ENCODE measurements at places on chromosomes 2 and 18. TPM values are rescaled to one million over a fixed set of nuclear protein-coding genes. Genes with fewer than 3 reads are reported as not detected.

DNA sequence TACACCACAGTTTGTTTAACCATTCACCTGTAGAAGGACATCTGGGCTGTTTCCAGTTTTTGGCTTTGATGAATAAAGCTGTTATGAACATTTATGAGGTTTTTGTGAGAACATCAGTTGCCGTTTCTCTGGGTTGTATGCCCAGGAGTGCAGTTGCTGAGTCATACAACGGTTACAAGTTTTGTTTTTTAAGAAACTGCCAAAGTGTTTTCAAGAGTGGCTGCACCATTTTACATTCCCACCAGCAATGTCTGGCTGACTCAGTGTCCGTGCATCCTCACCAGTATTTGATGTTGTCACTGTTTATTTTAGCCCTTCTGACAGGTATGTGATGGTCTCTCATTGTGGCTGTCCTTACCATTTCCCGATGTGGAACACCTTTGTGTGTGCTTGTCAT lies 48.0 kb upstream of the GPR17 start:
- peak; percentile 85 for DNase-seq

DNA sequence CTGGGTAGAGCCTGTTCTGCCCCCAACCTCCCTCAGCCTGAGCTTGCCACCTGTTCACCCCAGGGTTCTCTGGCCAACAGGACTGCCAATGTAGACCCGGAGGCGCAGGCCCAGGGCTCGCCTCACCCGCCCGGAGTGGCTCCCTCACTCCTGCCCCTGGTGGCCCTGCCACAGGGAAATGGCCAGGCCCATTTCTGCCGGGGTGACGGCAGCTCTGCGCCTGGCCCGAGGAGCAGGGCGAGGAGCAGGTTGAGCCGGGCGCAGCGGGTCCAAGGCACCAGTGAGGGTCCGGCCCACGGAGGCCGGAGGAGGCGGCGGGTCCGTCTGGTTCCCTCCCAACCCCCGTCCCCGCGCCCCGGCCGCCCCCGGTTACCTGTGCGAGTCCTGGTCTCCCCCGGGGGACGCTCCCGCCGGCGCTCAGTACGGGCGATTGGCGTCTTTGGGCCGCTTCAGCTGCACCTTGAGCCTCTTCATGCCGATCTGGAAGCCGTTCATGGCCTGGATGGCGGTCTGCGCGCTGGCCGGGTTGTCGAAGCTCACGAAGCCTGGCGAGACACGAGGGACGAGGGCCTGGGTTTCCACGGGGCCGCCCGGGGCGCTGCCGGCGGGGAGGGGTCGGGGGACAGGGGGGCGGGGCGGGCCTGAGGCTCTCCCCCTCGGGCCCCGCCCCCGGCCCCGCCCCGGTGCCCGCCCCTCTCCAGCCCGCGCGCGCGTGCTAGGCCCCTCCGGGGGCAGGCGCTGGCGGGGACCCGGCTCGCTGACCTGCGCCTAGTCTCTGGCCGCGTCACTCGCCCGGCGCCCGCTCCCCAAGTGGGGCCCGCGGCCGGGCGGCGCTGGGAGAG lies 312.0 kb downstream of the CELF4 start:
- peak; percentile 87 for DNase-seq

DNA sequence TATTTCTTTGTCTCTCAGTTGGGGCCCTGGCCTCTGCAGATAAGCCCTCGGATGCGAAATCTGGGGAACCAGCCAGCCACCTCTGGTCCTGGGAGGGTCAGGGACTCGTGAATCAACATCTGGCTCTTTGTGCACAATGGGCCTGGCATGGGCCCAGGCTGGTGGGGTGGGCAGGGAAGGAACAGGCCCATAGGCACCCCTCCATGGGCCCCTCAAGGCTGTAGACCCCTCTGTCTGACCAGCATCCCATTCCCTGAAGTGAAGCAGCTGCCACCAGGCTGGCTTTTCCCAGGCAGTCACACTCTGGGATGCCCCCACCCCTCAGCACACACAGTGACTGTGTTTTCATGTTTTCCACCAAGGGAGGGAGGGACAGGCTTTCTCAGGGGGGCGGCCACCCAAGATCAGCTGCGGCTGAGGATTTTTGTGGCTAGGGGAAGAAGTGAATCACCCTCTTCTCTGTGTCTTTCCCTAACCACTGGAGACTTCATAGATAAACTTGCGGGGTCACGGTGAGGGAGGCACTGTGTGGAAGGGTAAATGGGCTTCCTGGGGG lies 166.0 kb downstream of the AGAP1 start:
- peak; percentile 95 for DNase-seq

DNA sequence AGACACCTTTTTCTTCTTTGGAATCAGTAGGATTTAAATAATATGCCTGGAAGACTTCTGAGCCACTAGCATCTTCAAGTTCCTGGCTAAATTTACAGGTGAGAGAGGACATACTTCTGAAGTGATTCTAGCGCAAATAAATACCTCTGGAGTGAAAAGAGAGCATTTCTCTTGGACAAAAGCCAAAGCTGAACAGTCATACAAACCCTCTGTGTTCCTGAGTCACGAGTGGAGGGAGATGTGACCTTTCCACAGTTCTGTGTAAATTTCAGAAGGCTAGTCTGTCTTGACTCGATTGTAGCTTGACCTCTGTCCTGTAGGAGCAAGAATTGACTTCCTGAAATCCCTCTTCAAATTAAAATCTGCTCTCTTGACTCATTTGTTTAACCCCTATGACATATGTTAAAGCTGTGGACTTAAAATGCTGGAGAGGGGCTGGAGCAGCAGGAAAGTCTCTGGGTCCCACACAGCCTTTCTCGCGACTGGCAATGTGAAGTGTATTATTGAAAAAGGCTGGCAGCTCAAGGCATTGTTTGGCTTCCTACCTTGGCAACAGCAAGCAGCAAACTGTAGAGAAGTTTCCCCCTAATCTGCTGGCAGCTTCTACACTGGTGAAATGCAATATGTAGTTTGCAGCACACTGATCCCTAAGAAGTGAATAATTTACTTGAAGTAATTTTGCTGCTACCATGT lies 79.6 kb upstream of the GCFC2 start:
- DNase-seq, result no peak

DNA sequence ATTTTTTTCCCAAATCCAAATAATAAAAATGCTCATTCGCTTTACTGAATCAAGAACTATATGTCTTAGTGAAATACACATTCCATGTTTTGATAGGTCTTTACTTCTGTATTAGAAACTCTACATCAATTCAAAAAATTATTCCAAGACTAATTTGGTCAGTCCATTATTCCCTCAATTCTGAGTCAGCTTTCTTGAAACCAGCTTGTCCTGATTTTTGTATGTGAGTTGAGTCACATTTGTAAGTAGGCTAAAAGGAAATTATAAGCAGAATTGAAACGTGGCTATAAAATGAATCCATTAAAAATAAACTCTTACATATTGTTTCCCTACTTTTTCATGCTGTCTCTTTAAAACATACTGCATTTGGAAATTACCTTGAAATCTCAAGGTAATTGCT lies 113.0 kb downstream of the DNER start:
- no peak for DNase-seq

- DNase-seq, result no peak
These were observed 146.3 kb upstream of the SKOR2 start for GRCh38 chr18:47397671-47398319.

- peak; percentile 54 for DNase-seq
These were observed 42.8 kb downstream of the TRAPPC12 start for GRCh38 chr2:3422161-3422779.

DNA sequence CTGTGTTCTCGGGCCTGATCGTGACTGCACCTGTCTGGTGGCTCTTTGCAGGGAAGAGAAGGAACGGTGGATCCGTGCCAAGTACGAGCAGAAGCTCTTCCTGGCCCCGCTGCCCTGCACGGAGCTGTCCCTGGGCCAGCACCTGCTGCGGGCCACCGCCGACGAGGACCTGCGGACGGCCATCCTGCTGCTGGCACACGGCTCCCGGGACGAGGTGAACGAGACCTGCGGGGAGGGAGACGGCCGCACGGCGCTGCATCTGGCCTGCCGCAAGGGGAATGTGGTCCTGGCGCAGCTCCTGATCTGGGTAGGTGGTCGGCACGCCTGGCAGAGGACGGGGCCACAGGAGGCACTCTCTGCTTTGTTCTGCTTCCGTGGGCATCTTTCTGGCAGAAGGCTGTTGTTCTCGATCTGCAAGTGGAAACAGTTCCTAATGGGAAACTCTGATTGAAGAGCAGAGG lies 48.0 kb downstream of the GBX2 start:
- no peak for DNase-seq

PLEK gene
- total RNA-seq, result 0.36 TPM

CPO gene
- not detected for total RNA-seq

MARS2 gene
- total RNA-seq, result 3.2 TPM

GKN1 gene
- total RNA-seq, result 0.29 TPM
